ENCODE measurements at places on chromosomes 13 and 19.
A peak's percentile ranks its signal among the peaks of the same experiment; 100 is the strongest.

- DNase-seq = no peak
Measured at GRCh38 chr19:33673996-33674625, 52.4 kb downstream of the CHST8 start.

DNA sequence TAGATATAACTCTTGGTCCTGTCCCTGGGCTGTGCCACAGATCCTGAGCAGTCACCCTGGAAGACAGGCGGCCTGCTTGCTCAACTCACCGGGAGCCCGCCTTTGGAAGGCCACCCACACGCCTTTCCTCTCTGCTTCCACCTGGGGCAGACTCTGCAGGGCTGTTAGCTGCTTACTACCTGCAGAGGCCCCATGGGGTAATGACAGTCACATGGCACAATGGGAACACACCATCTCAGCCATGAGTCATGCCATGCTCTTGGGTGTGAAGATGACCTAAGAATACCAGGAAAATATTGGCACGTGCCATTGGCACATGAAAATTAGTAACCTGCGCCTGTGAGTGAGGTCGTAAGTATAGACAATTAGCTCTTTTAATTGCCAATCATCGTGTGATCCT, 108.6 kb downstream of the COL4A2 start:
- no peak for DNase-seq

DNA sequence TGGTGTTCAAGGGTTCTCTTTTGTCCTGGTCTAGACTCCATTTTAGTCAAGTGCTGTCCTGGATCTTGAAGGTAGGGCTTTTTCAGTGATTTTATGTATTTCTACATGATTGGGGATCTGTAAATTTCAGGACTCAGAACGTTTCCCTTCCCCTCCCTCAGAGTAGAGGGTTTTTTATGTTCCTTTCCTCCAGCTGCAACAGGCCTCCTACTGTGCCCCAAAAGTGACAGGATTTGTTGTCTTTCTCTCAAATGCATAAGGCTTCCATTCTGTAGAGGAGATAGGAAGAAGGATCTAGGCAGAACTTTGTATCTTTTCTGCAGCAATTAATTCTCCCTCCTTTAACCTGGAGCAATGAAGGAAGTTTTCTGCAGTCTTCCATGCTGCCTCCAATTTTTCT, 251.3 kb downstream of the MAB21L1 start:
- DNase-seq = no peak

DNA sequence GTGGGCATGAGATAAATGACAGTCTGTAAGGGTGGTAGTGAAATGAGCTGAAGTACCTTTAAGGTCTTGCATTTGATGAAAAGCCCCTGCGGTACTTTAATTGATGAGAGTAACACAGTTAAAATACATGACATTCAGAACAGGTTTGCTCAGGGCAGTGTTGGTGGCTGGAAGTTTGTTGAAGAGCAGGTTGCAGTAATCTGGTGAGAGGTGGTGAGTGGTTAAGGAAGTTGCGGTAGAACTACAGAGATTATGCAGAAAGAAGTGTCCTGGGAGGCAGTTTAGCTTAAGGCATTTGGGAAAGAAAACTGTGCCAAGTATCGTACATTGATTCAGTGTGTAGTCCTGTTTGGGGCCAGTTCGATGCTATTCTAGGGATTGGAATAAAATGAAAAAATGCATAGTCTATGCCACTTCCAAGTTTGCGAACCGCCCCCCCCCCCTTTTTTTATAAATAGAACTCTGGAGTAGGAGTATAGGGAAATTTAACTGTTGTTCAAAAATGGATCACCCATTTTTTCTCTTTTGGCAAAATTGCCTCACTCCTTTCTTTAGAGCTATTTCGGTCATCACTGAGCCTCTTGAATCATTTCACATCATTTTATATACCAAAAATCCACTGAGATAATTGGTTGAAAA, 42.7 kb downstream of the SLAIN1 start:
- no peak for DNase-seq

- no peak for DNase-seq
Measured at GRCh38 chr19:28632371-28633080, 580.4 kb downstream of the UQCRFS1 start.

- DNase-seq = no peak
Measured at GRCh38 chr13:28626266-28626665, 32.7 kb upstream of the POMP start.

- DNase-seq = no peak
Measured at GRCh38 chr19:44574186-44574950, 39.0 kb upstream of the IGSF23 start.

- DNase-seq = no peak
Measured at GRCh38 chr13:24226762-24227161, 66.2 kb downstream of the SPATA13 start.

DNA sequence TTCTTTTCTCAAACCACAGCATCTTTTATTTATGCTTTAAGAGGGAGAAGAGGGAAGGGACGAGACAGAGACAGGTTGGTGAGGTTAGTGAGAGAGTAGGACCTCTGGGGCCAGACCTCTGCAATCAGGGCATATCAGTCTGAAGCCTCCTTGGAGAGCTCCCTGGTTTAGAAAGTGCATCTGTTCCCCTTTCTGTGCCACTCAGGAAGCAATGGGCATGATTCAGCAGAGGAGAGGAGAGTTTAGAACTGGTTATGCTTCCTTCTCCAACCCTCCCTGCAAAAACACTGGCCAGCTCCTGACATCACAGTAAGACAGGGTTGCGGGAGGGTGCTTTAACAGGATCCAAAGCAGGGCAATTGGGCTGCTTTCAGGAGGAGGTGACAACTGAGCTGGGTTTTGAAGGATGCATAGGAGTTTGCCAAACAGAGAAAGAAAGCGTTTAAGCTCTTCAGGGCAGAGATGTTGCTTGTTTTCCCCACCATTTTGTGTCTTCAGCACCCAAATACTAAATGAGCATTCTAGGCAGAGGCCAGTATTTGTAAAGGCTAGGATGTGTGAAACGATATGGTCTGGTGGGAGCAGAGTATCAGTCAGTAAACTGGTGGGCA, 33.1 kb downstream of the CERS4 start:
- no peak for DNase-seq

GRCh38 chr19:28990522-28990921, 222.4 kb downstream of the UQCRFS1 start:
- no peak for DNase-seq

DNA sequence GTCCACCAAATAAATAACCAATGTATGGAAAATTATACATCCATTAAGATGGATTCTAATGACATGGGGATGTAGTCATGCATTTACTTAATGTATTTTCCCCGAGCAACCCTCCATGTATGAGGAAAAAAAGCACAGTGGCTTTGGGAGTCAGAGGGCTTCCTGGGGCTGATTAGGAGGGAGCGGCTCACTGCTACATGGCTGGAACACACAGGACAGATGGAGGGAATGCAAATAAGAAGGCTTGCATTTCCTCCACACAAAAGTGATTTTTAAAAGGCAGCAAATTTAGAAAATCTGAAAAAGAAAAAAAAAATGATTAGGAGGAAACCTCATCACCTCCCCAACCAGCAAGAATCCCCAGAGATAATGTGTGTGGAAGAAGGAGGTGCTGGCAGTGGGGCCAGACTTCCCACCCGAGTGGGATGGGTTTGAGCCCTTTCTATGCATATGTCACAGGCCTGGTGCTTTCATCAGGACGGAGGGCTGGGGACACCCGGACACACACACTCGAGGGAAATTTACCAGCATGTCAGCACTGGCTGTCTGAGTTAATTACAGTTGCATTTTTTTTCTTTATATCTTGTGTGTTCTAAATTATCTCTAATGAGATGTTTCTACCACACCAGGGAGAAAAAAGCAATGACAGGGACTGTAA, 118.9 kb downstream of the USP12 start:
- no peak for DNase-seq

- no peak for DNase-seq
Measured at GRCh38 chr19:1282588-1283206, 3.0 kb upstream of the EFNA2 start.

- DNase-seq = no peak
Measured at GRCh38 chr13:62431852-62432251, 1016.2 kb upstream of the PCDH20 start.

DNA sequence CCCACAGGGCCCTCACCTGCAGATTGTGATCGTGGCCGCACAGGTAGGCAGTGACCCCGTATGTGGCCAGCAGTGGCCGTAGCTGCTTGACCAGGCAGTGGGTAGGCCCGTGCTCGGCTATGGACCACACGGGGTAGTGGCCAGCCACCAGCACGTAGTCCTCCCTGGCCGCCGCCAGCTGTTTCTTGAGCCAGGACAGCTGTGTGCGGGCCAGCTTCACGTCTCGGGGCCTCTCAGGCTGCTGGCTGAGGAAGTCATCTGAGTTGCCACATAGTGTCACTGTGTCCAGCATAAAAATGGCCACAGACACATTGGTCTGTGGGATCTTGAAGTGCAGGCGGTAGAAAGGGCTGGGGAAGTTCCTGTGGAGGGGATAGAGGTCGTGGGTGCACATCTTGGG, 1.2 kb downstream of the ACP5 start:
- DNase-seq = no peak

GRCh38 chr19:15177269-15178116, 23.3 kb downstream of the NOTCH3 start:
- peak; percentile 5 for DNase-seq

DNA sequence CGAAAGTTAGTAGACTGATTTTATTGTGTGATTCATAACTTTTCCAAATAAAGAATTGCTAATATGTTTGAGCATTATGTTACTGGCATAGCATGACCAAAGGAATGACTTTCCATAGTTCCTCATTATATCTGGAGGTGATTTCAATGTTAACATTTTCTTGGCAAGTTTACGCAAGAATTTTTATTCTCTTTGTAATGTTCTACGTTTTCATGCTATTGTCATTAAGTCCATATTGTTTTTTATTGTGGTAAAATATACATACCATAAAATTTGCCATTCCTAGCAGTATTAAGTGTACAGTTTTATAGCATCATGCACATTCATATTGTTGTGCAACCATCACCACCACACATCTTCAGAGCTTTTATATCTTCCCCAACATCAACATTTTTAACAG, 14.8 kb downstream of the KCTD12 start:
- DNase-seq = no peak

GRCh38 chr13:20799726-20800416, 26.1 kb upstream of the EEF1AKMT1 start:
- no peak for DNase-seq

- no peak for DNase-seq
Measured at GRCh38 chr13:84352946-84353345, 470.7 kb upstream of the SLITRK1 start.

DNA sequence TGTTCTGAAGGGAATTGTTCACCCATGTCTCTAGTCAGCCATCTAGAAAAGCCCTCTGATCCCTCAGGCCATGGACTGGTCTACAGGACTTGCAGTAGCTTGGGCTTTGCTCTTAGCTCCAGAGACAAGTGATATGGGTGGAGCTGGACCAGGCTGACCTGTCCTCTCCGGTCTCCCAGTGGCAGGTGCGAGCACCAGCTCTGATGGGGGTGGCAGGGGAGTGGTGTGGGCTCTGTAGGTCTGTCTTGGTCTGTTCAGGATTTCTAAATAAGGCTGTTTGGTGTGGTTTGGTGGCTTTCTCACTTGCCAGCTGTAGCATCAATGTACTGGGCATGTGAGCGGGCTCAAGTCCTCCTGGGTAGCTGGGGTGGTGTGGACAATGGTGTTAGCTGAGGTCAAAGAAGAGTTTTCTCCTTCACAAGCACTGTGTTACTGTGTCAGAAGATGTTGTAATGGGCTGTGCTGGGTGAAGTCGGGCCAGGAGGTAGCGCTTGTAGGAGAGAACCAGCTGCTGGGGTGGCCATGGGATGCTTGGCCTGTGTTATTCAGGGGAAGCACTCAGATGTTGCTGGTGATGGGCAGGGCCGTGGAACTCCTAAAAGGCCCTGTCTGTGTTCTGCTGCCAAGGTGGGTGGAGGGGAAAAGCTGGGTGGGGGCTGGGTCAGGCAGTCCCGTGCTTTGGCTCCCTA, 16.9 kb downstream of the GPC6 start:
- DNase-seq = no peak

- DNase-seq = no peak
Measured at GRCh38 chr19:3746371-3747056, 15.0 kb downstream of the APBA3 start.

DNA sequence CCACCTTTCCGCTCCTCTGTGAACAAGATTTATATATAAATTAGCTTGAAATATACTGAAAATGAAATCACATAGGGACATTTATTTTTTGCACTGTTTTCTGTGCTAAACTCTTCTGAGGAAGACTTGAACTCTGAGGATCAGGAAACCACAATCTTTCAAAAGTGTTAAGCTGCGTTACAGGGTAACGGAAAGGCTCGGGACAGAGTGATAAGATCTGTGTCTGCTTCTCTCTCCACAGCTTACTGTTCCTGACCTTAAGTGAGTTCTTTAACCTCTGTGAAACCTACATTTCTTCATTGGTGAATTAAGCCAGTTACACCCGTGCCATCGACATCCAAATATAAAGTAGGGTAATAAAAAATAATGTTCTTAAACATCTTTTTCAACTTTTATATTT, 38.9 kb downstream of the DACH1 start:
- no peak for DNase-seq

DNA sequence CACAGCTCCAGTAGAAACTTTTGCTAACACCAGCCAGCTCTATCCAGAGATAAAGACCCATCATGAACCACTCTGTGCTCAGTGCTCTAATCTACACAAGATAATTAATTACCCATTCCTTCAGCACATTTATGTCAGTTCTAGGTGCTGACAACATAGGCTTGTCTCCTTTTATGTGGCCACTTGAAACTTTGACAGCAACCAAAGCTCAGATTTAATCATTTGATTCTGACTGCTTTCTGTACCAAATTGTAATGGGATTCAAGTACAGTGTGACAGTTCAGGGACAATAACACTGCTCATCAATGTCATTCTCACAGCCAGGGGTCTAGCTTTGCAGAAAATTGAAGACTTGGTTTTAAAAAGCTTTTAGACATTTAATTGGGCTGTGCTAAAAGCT, 266.6 kb downstream of the KCTD12 start:
- no peak for DNase-seq

- no peak for DNase-seq
Measured at GRCh38 chr19:8592231-8593009, 15.2 kb upstream of the MYO1F start.

- DNase-seq = no peak
Measured at GRCh38 chr13:76943646-76944045, 4.7 kb upstream of the ACOD1 start.
